Fibroblast of villous mesenchyme (primary cell): ENCODE measurements at places on chromosomes 4 and X. TPM values are rescaled to one million over a fixed set of nuclear protein-coding genes. Genes with fewer than 3 reads are reported as not detected.

The GPRASP1 gene
- 2.6 and 2.9 TPM in 2 replicates for total RNA-seq

The GK2 gene
- under 0.01 TPM in 1 of 2 replicates, not detected in the other for total RNA-seq

The RHOXF2 gene
- 0.32 TPM in 1 of 2 replicates, not detected in the other for total RNA-seq

The IL1RAPL1 gene
- 1.3 TPM in 2 replicates for total RNA-seq

The DMRTC1 gene
- total RNA-seq: not detected in 2 replicates

The SUPT20HL1 gene
- total RNA-seq: not detected in 2 replicates

The GPR50 gene
- not detected in 2 replicates for total RNA-seq

The UGT2A1 gene
- not detected in 2 replicates for total RNA-seq

The INPP4B gene
- 51.9 and 64.3 TPM in 2 replicates for total RNA-seq

The REPS2 gene
- 0.32 and 0.43 TPM in 2 replicates for total RNA-seq

The ASB11 gene
- total RNA-seq: not detected in 2 replicates

The ZCCHC12 gene
- under 0.01 TPM in 1 of 2 replicates, not detected in the other for total RNA-seq

The PRR27 gene
- not detected in 2 replicates for total RNA-seq

The CXCL11 gene
- total RNA-seq: not detected in 2 replicates

The STAP1 gene
- not detected in 2 replicates for total RNA-seq

The GPR78 gene
- 0.97 and 2.2 TPM in 2 replicates for total RNA-seq

The IL3RA gene
- not detected in 2 replicates for total RNA-seq

The ZFP92 gene
- 0.32 and 0.43 TPM in 2 replicates for total RNA-seq

The GNRHR gene
- under 0.01 TPM in 1 of 2 replicates, not detected in the other for total RNA-seq

The CENPE gene
- 15.5 and 19.9 TPM in 2 replicates for total RNA-seq

The BMX gene
- total RNA-seq: under 0.01 TPM in 1 of 2 replicates, not detected in the other

The AFF2 gene
- 0.32 TPM in 1 of 2 replicates, not detected in the other for total RNA-seq

The TMEM156 gene
- total RNA-seq: under 0.01 TPM in 1 of 2 replicates, not detected in the other

The COL4A5 gene
- 30.0 and 47.1 TPM in 2 replicates for total RNA-seq

The CCDC110 gene
- 0.32 and 0.43 TPM in 2 replicates for total RNA-seq

The PDE6B gene
- under 0.01 TPM in 1 of 2 replicates, not detected in the other for total RNA-seq

The FGFBP1 gene
- not detected in 2 replicates for total RNA-seq

The F8A3 gene
- 2.3 and 2.6 TPM in 2 replicates for total RNA-seq

The FRMD7 gene
- total RNA-seq: not detected in 2 replicates

The PNCK gene
- total RNA-seq: under 0.01 and 0.32 TPM in 2 replicates

The PCDH11X gene
- under 0.01 TPM in 1 of 2 replicates, not detected in the other for total RNA-seq

The SPANXN3 gene
- not detected in 2 replicates for total RNA-seq

The NDUFA1 gene
- 67.8 and 68.6 TPM in 2 replicates for total RNA-seq

The UGT2A3 gene
- not detected in 2 replicates for total RNA-seq

The CXorf65 gene
- not detected in 2 replicates for total RNA-seq

The SOWAHD gene
- 0.43 TPM in 1 of 2 replicates, not detected in the other for total RNA-seq
